ENCODE measurements at places on chromosomes 12 and 14. TPM values are rescaled to one million over a fixed set of nuclear protein-coding genes. Genes with fewer than 3 reads are reported as not detected.

The TAS2R13 gene
- 0.44 TPM for total RNA-seq

The E2F7 gene
- total RNA-seq = 0.47 TPM

The FGF6 gene
- not detected for total RNA-seq

The FOXN3 gene
- total RNA-seq = 119 TPM

The KRT71 gene
- total RNA-seq = not detected
